Activated naive CD4-positive, alpha-beta T cell treated with anti-CD3 and anti-CD28 coated beads for 36 hours (primary cell): ENCODE measurements at places on chromosomes 13 and 19.

- H3K36me3 ChIP-seq = peaks cover 19% of the 10 kb centered on the region
- H3K4me1 ChIP-seq = peaks cover 27% of the 10 kb centered on the region
- H3K4me3 ChIP-seq = no peak overlapping the region
- H3K27ac ChIP-seq = peak overlapping the region; percentile 70
Observed at GRCh38 chr19:4115050-4115817, 8.7 kb downstream of the MAP2K2 start.

GRCh38 chr19:13859361-13859880 lies 17.5 kb upstream of the NANOS3 start:
- H3K27ac ChIP-seq = no peak overlapping the region
- no peak overlapping the region for H3K4me3 ChIP-seq
- DNase-seq = no peak
- no peaks in the 10 kb centered on the region for H3K36me3 ChIP-seq

- H3K4me1 ChIP-seq = peaks cover 14% of the 10 kb centered on the region
- H3K36me3 ChIP-seq = no peaks in the 10 kb centered on the region
- no peaks in the 10 kb centered on the region for H3K27me3 ChIP-seq
Observed at GRCh38 chr19:41951686-41952172, 7.4 kb downstream of the RABAC1 start.

DNA sequence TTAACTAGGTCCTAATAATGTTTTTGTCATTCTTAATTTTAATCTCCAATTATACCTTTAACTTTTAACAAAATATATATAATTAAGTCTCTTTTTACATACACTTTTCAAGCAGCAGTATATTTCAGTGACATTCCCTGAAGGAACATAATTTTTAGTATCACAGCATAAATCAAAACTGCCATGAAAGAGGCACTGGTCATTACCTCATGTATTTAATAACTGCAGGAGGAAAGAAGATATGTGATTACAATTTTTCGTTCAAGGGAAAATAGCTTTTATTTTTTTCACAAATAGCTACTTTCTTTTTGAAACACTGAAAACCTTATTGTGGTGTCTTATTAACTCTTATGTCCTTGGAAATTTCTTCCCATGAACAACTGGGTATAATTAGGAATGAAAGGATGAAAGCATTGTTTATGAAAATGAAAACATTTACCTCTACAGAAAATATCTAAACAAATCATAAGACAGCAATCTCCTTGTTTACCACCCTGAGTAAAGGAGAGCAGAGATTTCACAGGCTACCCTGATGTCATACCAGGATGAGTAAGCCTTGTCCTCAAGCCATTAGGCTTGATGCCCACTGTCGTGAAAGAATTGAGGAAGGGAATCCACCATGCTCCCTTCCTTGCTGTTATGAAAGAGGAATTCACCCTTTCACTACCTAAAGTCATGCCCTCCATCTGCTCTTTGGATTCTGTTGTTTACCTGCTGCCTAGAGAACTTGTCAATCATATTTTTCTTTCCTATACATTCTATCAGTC lies 877.2 kb upstream of the PCDH20 start:
- DNase-seq = no peak
- no peaks in the 10 kb centered on the region for H3K36me3 ChIP-seq
- no peak overlapping the region for H3K4me3 ChIP-seq
- H3K4me1 ChIP-seq = no peaks in the 10 kb centered on the region
- H3K27ac ChIP-seq = no peak overlapping the region

DNA sequence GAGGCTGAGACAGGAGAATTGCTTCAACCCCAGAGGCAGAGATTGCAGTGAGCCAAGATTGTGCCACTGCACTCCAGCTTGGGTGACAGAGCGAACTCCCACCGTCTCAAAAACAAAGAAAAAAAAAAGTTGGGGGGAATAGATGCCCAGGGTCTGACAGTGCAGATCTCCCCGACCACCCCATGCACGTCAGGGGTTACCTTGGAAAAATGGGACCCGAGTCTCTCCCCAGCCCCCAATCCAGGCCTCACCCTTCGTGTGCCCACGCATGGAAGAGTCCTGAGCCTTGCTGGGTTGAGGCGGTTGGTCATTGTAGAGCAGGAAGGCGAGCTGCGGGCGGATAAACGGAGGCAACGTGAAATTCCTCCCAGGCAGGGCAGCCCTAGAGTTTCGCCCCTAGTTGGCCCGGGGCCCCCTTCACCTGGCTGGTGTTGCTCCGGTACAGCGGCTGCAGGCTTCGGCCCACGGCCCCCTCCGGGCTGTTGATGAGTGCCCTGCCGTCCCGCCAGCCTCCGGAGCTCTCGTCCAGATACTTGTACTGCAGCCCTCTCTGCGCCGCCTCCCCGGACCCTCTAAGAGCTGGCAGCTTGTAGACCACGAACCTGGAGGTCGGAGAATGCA lies 588 bp downstream of the DNASE2 start:
- H3K4me3 ChIP-seq = peak overlapping the region; percentile 88
- H3K36me3 ChIP-seq = peaks cover 11% of the 10 kb centered on the region
- DNase-seq = no peak

DNA sequence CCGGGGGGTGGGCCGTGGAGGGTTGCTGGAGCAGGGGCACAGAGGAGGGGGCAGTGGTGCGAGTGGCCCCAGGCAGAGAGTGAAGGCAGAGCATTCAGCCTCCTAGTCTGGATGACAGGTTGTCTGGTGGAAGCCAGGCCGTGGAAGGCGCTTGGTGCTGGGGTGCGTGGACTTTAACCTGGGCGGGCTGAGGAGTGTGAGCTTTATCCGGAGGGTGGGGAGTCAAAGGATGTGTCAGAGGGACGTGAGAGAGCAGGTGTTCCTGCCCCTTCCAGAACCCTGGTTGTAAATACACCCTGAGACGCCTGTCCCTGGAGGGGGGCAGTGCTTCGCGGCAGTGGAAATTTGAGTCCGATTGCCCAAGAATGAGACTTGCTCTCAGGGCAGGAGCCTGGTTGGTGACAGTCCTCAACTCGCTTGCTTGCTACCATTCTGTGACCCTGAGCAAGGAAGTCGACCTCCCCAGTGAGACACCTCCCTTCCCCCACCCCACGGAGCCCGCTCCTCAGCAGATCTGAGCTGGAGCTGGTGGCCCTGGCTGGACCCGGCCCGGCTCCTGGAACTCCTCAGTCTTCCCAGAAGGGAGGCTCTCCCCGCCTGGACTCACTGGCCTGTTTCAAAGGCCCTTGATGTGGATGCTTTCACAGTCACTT lies 2.3 kb downstream of the SPPL2B start:
- peak overlapping the region; percentile 58 for H3K27ac ChIP-seq
- peak overlapping the region; percentile 52 for H3K4me3 ChIP-seq
- peaks cover 65% of the 10 kb centered on the region for H3K4me1 ChIP-seq

DNA sequence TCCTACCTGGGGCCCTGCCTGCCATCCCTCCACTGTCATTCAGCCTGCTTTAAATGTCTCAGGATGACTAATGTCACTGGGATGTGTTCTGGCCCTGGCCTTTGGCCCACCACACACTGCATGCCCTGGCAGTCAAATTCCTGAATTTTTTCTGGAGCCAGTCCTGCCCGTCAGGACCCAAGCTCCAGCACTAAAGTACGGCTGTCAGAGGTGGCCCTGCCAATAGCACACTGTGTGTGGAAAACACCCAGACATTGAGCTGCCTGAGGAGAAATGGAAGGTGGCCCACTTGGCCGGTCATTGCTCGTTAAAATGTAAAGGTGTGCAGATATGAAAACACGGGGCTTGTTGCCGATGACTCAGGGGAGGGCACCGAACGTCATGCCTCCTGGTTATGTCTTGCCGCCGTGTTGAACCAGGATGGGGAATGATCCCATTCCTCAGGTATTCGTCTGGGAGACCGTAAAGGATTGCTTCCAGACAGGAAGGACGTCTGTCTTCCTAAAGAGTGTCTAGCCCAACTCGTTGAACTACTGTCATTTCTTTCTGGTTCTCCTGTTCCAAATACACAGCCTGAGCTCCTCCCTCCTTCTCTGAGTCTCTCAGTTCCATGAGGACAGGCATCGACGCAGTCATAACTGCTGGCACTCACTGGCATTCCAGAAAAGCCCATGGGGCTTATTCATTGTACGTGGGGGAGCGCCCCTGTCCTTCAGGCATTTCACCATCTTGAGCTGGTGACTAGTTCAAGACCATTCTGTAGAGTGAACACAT lies 40.6 kb downstream of the COL4A2 start:
- DNase-seq = no peak
- H3K27ac ChIP-seq = no peak overlapping the region
- no peak overlapping the region for H3K4me3 ChIP-seq
- no peaks in the 10 kb centered on the region for H3K36me3 ChIP-seq

- H3K27ac ChIP-seq = no peak overlapping the region
- H3K27me3 ChIP-seq = no peaks in the 10 kb centered on the region
- H3K36me3 ChIP-seq = no peaks in the 10 kb centered on the region
Observed at GRCh38 chr13:107882708-107883560, 332.4 kb downstream of the LIG4 start.

DNA sequence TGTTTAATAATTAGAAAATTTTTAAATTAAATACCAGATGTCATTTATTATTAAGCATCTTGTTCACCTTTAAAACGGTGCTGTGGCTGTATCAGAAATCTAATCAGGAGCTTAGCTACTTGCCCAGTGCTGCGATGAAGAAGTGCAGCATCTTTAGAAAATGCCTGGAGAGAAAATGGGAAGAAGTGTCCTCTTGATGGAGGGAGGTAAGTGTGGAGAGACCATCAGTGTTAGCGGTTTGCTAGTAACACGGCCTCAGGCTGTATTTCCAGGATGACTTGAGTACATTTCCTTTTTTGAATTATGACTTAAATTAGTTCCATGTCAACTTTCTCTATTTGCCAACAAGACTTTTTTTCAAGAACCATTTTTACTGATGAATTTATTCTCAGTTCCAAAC lies 74.1 kb downstream of the SHISA2 start:
- no peak overlapping the region for H3K27ac ChIP-seq
- H3K4me3 ChIP-seq = no peak overlapping the region
- no peaks in the 10 kb centered on the region for H3K36me3 ChIP-seq
- peaks cover 33% of the 10 kb centered on the region for H3K4me1 ChIP-seq

DNA sequence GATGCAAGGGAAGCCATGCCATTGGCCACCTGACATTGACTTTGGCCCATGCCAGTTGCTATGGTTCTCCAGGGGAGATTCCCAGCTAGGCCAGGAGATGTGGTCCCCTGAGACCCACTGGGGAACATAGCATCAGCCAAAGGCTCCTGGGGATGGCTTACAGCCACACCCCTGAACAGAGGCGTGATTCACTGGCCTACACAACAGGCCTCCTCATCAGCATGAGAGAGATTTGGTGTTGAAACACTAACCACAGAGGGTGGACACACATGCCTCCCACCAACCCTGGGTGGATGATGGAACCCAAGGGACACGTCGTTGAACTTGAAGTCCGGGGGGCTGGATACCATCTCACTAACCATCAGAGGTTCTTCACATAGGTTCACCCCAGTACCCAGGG lies 14.4 kb downstream of the IQCN start:
- peaks cover 3% of the 10 kb centered on the region for H3K27me3 ChIP-seq
- no peak for DNase-seq
- H3K36me3 ChIP-seq = no peaks in the 10 kb centered on the region
- no peaks in the 10 kb centered on the region for H3K4me1 ChIP-seq
- H3K4me3 ChIP-seq = no peak overlapping the region
